ENCODE measurements at places on chromosomes 2 and 18.

- no peak for DNase-seq
Observed at GRCh38 chr2:43104106-43104505, 122.3 kb downstream of the ZFP36L2 start.

GRCh38 chr2:165202239-165202638 lies 1.6 kb downstream of the SCN3A start:
- no peak for DNase-seq

- DNase-seq: no peak
Observed at GRCh38 chr2:117321816-117322215, 492.7 kb upstream of the DDX18 start.

DNA sequence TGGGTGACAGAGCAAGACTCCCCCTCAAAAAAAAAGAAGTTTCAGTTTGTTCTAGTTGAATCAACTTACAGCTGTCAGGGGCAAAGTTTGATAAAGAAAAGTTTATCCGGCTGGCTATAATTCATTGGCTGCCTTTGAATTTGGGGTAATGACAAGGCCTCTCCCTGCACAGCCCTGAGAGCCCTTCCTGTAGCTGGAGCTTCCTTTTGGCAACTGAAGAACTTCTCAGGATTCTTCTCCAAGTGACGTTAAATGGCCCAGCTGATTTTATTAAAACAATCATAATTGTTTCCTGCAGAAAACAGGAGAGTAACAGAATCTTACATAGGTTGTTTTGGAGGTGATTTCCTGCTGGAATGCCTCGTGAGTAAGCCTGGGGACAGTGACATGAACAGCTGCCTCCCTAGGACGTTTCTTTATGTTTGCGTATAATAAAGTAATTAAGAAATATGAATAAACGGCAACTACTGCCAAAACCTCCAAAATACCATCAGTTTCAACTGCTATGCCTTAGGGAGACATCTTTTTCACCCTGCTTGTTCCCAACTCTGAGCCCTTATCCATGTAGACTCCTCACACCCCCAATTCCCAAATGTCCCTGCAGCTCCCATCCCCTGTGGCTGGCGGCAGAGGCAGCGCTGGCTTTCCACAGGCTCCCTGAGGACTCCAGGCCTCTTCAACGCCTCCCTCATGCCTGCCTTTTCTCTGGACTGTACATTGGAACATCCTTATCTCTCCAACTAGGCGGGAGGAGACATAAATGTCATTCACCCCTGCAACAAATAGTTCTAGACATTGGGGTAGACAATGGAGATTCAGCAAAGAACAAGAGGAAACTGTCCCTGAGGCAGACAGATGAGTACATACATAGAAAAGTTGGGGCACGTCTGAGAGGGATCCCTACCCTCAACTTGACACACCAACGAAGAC lies 59.2 kb upstream of the FZD7 start:
- DNase-seq: no peak

DNA sequence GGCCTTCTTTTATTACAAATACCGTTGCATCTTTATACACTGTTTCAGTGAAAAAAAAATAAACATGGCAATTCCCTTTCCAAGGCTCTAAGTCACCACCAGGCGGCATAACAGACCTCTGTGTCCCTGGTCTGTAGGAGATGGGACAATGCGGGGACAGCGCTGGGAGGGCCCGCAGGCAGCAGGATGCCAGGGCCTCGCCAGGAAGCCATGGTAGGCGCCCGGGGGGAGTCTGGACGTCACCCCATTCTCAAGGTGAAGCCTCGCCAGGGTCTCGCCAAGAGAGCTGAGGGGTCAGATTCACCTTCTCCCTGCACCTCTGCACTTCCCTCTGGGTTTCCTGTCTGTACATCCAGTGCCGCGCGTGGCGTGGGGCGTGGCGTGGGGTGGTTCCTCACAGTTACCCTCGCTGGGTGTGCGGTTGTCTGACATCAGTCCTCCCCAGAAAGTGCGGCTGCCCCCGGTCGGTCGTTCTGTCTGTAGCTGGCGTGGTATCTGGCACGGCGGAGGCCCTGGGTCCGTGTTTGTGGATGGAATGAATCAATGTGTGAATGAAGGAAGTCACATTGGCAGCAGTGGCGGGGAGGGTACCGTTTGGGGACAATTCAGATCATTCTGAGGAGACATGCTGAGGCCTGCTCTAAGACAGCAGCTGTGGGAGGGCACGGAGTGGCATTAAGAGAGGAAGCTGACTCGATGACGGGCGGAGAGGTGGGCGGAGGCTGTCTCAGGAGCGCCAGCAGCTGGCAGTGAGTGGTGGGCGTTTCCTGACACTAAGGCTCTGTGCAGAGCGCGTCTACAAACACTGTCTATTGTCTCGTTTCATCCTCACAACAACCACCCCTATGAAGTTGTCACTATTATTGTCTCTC lies 46.0 kb downstream of the LRRFIP1 start:
- DNase-seq: peak; percentile 46

DNA sequence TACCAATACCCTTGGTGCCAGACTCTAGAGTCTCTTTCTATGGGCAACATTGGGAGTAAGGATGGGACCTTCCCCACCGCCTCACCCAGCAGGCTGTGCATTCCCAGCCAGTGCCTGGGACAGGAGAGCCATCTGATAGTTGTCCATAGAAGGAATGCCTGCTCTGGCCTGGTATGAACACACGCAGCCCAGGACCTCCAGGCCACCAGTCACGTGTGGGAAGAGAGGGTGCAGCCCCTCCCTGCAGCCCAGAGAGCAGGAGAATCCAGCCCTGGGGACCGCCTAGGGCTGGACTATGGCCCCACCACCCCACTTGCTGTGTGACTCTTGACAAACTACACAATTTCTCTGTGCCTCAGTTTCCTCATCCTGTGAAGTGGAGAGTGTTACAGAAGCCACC lies 52.5 kb upstream of the ID2 start:
- no peak for DNase-seq

GRCh38 chr2:236001854-236002253 lies 166.3 kb downstream of the GBX2 start:
- DNase-seq: no peak

DNA sequence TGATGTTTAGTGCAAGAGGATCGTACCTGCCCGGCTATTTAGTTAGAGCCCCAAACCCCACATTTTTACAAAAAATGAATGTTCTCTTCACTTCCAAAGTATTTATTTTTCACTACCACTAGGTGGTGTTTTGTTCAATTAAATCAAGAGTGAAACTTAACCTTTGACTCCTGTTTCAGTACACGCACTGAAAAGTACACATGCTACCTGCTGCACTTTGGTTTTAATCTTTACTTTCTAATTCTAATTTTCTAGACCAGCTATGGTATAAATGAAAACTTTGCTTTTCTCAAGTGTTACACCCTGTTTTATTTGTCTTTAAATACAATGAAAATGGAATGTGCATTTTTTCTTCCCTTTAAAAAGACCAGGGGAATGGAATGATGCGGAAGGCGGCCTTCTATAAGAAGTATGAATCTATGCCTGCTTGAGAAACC lies 31.4 kb upstream of the CHN1 start:
- peak; percentile 68 for DNase-seq

DNA sequence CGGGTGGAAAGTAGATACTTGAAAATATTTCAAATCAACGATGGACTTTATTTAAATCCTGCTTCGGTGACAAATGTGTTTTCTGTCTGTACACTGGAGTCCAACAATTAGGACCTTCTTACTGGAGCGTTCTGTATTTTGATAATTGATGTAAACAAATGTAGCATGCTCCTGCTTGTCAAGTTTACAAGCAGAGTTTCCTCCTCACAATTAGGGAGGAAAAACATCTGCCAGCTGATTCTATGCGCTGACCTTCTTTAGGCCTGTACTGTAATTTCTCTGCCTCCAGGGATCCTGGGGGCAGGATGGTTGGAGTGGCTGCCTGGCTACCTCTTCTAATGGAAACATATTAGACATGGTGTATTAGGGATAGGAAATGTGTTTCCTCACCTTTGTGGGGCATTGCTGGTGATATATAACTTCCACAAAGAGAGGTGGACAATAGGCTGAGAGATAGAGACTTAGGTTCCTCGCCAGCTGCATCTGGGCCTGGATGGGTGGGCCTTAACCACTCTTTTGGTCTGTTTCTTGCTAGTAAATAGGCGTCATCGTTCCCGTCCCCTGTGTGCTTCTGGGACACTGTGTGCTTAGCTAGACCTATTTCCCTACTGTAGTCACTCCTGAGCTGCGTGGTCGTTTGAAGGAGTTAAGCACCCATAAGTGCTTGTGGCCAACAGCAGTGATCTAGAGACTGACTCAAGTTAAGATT lies 19.3 kb downstream of the GATA6 start:
- DNase-seq: no peak

GRCh38 chr2:192202373-192202772 lies 7.6 kb upstream of the TMEFF2 start:
- no peak for DNase-seq

DNA sequence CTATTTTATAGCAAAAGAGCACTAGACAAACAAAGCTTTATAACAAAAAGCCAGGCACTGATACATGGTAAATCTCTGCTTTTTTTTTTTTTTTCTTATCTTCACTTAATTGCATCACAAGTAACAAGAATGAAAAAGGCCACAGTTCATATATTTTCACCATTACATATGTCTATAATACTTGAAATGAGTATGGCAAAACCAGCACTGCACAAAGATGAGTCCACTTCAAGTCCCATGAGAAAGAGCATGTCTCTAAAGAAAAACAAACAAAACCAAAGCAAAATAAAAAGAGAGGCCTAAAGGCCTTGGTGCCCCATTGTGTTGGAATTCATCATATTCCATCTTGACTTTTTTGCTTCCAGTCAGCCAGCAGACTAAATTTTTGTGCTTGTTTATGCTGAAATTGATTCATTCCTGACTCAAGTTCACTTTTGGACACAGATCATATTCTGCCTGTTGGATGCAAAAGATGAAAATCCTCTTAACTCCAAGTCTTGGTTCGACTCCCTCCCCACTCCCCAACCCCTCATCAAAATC lies 264.9 kb upstream of the CCDC68 start:
- no peak for DNase-seq

- peak; percentile 27 for DNase-seq
Observed at GRCh38 chr18:54359233-54359632, 1.5 kb downstream of the C18orf54 start.

GRCh38 chr18:76431437-76432273 lies 63.4 kb downstream of the ZNF516 start:
- DNase-seq: no peak

GRCh38 chr2:230441227-230441897 lies 25.4 kb downstream of the SP100 start:
- DNase-seq: no peak

- DNase-seq: no peak
Observed at GRCh38 chr18:13264091-13265007, 45.8 kb downstream of the LDLRAD4 start.

DNA sequence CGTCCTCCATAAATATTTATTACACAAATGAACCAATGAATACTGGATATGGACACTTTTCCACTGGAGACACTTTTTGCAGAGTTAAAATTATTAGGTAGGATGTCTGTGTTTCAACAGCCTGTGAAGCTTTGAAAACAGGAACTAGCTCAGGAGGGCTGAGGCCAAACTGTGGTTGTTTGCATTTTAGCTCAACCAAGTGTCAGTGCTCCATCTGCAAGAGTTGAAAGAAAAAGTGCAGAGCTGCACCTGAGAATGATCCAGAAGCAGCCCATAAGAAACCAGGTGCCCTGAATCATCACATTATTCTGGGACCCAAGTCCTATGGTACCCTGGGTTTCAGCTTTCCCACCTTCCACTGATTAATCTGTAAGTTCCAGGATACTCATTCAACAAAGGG lies 180.4 kb downstream of the TRIB2 start:
- no peak for DNase-seq

DNA sequence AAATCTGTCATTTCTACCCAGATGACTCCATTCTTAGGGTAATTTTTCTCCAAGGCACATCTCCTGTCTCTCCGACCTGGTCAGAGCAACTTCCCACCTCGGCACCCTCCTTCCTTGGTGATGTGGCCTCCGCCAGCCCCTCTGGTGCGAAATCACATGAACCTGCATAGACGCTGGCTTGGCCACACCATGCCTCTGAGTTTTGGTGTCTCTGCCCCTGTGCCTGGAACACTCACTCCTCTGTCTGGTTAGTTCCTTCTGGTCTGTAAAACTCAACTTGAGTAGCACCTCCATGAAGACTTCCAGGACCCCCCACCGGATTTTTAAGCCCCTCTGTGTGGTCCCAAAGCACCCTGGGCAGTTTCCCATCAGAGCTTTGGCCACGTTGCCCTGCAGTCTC lies 83.2 kb upstream of the OTOS start:
- no peak for DNase-seq

GRCh38 chr2:43221124-43221762 lies 5.2 kb downstream of the ZFP36L2 start:
- peak; percentile 55 for DNase-seq

- DNase-seq: no peak
Observed at GRCh38 chr2:105144941-105145300, 96.6 kb upstream of the GPR45 start.

DNA sequence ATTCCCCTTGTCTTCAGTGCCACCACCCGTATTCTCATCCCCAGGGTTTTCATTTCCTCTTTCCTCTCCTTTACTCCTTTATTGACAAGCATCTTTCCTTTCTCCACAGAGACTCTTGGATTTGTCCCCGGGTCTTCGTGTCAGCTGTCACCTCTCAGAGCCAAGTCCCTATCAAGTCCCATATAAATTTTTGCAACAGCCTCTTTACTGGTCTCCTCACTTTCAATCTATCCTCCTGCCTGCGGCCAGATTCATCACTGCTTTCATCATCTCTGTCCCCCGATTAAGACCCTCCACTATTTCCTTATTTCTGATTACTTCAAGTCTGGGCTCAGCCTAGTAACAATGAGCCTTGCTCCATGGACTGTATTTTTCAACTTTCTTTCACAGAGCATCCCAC lies 113.8 kb downstream of the CTAGE1 start:
- no peak for DNase-seq

DNA sequence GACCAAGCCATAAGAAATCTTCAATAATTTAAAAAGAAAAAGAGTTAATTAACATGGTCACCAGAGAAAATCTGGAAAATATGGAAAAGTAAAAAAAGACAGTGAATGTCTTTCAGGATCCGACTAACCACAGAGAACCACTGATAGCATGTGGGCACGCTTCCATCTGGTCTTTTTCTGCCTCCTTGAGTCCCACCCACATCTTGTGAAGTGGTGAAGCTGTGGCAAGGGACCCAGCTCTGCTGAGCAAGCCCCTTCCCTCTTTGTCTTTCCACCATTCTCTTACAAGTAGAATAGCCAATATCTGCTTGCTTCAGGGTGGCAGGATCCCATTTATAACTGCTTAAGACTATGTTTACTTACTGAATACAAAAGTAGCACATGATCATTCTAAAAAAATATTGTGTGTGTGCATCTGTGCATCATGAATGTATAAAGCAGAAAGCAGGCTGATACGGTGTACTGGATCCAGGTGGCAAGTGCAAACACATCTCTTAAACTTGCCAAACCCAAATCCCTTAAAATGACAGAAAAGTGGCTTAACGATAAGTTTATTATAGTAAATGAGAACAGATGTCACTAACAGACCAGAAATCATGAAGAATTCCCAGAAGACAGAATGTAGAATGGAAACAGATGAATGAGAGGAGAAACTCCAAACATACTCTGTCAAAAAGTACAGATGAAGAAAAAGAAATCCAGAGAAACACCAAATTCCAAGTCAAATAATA lies 52.3 kb downstream of the FOXI3 start:
- DNase-seq: no peak
